ENCODE measurements at places on chromosomes 5 and 9.
A peak's percentile ranks its signal among the peaks of the same experiment; 100 is the strongest.

GRCh38 chr9:124659099-124659659 lies 111.9 kb downstream of the NR6A1 start:
- DNase-seq, result peak; percentile 76

GRCh38 chr5:176744584-176744965 lies 65.8 kb upstream of the UNC5A start:
- DNase-seq, result no peak

- no peak for DNase-seq
Observed at GRCh38 chr5:62606878-62607277, 28.3 kb downstream of the LRRC70 start.

DNA sequence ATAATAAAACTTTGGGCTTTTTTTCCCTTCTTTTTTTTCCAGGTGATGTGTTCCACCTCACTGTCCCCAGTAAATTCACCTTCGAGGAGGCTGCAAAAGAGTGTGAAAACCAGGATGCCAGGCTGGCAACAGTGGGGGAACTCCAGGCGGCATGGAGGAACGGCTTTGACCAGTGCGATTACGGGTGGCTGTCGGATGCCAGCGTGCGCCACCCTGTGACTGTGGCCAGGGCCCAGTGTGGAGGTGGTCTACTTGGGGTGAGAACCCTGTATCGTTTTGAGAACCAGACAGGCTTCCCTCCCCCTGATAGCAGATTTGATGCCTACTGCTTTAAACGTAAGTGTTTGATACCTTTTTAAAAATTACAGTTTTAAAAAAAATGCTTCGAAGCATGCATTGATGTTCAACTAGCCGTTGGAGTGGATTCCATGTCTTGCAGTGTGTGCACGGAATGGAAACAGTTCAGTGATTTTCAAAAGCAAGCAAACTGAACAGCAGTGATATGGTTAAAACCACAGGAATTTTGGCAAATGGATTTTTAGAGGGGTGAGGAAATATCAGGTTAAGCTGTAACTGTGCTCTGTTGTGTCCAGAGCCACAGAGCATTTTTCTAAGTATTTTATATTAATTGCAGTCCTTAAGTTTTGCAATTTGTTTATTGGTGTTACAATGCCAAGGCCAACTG lies 40.7 kb downstream of the VCAN start:
- no peak for DNase-seq

- no peak for DNase-seq
Observed at GRCh38 chr9:20212806-20213205, 409.5 kb downstream of the MLLT3 start.

GRCh38 chr5:170414786-170415185 lies 25.6 kb upstream of the KCNMB1 start:
- no peak for DNase-seq

GRCh38 chr5:39485079-39485478 lies 60.3 kb upstream of the DAB2 start:
- DNase-seq, result no peak

- DNase-seq, result no peak
Observed at GRCh38 chr9:68678430-68678829, 26.6 kb upstream of the PIP5K1B start.

GRCh38 chr5:10838038-10838437 lies 77.0 kb upstream of the DAP start:
- no peak for DNase-seq

GRCh38 chr5:50808406-50808805 lies 142.0 kb downstream of the PARP8 start:
- DNase-seq, result no peak

GRCh38 chr5:4634342-4634741 lies 505.8 kb upstream of the ADAMTS16 start:
- no peak for DNase-seq
